Activated T-helper 1 cell treated with Interleukin-2 at 50 U/mL for 16 hours (primary cell): ENCODE measurements at places on chromosomes 4 and X.
A peak's percentile ranks its signal among the peaks of the same experiment; 100 is the strongest.

- DNase-seq: no peak
Observed at GRCh38 chr4:165011403-165011802, 20.4 kb upstream of the TRIM60 start.

GRCh38 chr4:23322732-23323131 is 567.1 kb downstream of the PPARGC1A start:
- DNase-seq: no peak

DNA sequence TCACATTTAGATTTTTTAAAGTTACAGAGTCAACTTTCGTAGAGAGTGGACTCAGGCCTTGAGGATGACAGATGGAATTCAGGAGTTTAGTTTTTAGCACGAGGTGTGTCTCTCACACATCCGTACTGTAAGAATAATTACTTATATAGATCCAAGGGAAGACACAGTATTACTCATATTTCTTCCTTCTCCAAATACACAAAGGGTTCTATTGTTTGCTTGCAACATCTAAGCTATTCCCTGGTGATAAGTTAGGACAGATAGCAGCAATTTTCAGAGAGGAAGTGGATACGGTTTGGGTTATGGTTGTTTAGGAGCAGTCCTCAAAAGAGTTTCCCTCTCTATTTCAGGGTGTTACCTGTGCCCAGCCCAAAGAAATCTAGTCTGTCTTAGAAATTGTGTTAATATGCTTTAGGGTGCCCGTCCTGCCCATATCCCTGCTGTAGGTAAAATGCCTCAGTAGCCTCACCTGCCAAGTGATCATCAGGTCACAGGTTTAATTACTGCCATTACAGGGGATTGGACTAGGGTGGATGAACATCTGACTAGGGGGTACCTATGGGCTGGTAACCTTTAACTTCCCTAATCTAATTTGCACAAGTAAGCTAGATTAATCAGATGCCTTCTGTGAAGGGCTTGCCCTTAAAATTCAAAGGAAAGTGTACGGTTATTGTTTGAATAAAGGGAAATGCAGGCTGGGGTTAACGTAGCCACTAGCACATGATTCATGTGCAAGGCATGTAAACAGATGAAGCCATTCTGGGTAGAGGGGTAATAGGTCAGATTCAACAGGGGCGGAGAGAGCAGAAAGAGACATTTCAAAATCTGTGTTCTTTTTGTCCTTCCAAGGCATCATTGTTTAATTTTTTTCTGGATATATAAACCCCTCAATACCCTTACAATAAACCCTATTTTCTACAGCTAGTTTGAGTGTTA is 8.7 kb upstream of the PPP3CA start:
- no peak for DNase-seq

DNA sequence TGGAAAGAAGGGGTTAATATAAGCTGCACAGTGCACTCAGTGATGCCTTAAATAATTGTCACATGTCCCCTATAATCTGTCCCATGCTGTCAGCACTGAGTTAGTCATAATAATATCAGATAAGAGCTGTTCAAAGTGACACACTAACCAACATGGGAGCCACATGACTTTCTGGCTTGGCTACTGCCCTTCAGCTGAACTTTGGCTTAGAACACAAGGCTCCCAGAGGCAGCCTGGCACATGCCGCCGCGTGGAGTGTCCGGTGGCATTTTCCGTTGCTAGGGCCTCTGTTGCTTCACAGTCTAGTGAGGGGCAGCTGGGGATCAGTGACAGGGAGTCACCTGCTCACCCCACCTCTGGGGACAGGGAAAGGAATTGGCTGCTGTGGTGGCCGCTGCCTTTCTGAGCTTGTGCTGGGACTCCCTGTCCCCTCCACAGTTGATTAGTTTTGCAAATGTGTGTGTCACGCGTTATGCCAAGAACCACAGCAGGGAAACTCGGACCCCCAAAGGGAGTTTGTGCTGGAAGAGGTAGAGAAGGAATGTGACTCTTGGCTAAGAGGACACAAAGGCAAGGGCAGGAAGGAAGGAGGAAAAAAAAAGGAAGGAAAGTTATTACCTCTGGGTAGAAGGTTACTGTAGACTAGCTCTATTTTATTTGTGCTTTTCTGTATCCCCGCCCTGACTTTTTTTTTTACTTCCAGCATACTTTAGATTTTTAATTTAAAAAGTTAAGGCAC is 41.1 kb upstream of the PPARGC1A start:
- DNase-seq: no peak

DNA sequence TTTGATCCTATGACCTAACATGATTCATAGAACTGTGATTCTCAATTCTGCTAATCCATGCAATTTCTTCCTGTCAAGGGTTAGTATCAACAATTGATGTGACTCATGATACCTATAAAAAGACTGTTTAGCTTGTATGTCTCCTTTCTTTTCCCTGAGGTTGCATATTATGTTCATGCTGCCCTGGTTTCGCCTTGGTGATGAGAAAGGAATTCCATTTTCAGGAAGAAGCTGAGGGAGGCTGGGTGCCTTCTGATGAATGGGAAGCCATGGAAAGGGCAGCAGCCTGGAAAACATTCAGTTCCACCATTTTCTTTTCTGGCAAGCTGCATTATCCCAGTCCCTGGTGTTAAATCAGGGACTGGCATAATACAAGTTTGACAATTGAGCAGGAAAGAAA is 976.5 kb downstream of the RPA4 start:
- no peak for DNase-seq

GRCh38 chr4:104743215-104743653 is 248.5 kb upstream of the CXXC4 start:
- no peak for DNase-seq

DNA sequence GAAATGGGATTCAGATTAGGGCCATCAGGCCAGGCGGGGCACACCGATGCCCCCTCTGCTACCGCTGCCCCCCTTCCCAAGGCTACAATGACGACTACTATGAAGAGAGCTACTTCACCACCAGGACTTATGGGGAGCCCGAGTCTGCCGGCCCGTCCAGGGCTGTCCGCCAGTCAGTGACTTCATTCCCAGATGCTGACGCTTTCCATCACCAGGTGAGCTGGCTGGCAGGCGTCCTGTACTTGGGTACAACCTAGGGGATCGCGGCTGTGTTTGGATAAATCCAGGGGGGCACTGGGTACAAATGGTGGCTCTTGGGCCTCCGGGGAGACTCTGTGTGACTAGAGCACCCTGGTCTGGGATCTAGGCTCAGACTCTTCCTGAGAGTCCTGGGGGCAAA is 1.1 kb downstream of the EMD start:
- no peak for DNase-seq

GRCh38 chr4:26185436-26185835 is 135.4 kb upstream of the RBPJ start:
- no peak for DNase-seq

DNA sequence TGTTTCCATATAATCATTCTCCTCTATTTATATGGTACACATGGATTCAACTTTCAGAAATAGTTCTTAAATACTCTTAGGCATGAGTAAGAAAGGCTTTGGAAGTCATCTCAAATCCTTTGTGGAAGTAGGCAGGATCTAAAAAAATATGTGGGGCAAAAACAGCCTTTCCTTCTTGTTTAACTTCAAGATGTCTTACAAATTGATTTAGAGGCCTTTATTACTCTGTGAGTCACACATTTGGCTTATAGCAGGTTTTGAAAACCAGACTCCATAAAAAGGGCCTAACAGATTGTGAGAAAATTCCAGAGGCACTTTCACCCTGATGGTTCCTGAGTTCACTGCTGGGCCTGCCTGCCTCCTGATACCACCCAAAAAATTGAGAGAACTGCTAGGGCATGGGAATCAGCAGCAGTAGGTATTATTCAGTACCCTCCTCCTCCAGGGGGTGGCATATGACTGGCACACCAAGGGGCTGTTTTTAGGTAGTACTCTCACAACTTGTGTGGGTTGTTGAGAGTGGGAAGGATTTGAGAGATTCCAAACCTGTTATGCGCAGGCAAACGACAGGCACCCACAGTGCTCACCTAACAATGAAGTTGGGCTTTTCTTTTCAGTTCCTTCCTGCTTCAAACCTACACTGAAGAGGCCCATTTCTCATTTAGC is 162.7 kb upstream of the MBNL3 start:
- no peak for DNase-seq

GRCh38 chrX:109720947-109721346 is 12.1 kb downstream of the ACSL4 start:
- no peak for DNase-seq

DNA sequence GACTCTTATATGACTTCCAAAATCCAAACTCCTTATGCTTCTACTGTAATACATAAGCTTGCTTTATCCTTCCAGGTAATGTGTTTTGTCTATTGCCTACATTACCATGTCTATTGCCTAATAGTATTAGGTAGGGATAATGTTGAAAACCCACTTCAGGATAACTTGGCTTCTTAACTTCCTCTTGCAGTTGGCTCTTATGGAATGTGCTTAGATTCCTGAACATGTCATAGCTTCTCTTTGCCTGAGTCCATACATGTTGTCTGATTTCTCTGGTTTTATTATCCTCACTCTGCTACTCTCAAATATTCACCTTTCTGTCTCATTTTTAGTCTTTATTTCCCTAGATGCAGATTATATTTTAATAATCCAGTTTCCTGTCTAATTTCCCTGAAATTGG is 599.9 kb downstream of the IL15 start:
- no peak for DNase-seq

GRCh38 chr4:123158576-123158975 is 236.2 kb upstream of the NUDT6 start:
- no peak for DNase-seq

GRCh38 chrX:1248331-1249061 is 20.1 kb upstream of the CSF2RA start:
- DNase-seq: no peak

DNA sequence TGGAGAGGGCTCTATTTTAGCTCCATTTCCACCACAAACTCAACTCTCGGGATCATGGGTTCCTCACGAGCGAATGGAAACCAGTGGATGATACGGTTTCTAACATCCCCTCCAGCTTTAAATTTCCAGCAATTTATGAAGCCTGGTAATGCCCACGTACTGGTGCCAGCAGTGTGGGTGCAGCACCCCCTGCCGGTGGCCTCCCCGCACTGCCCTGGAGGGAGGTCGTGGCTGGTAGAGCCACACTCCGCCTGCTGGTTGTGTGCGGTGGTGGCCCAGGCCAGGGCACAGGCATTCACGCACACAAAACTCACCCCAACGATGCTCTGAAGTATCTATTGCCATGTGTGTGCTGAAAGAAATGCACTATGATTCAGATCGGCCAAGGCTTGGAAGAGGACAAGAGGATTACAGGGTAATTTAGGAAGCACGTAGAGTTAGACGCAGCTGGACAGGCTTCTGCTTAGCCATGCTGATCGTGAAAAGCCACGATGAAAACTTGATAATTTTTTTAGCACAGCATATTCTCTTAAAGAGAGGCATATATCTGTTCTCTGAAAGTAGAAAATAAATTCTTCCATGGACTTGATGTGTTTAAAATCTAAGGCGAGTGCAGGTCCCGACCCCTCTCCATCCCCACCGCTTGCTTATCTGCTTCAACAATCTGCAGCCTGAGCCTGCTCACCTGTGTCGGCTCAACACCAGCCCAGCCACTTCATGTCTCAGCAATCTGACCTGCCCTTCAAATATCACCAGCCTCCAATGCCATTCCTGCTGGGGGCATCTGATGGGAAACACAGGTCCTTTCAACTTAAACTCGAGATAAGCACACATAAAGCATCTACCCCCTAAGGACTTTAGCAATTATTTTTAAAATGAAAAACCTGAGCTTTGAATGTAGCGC is 59.1 kb downstream of the SCD5 start:
- DNase-seq: peak; percentile 5

DNA sequence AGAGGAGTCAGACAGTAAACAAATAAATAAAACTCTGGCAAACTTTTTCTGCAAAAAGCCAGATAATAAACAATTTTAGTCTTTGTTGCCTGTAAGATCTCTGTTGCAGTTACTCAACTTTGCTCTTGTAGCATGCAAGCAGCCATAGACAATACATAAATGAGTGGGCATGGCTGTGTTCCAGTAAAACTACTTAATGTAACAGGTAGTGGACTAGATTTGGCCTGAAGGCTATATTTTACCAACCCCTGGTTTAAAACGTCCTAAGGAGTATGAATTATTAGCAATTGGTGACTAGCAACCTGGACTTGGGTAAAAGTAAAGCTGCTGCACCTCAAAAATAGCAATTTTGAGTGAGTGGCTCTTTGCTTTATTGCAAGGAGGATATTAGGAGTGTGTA is 30.9 kb downstream of the SLAIN2 start:
- no peak for DNase-seq

GRCh38 chr4:7787067-7787466 is 152.6 kb downstream of the AFAP1 start:
- no peak for DNase-seq

DNA sequence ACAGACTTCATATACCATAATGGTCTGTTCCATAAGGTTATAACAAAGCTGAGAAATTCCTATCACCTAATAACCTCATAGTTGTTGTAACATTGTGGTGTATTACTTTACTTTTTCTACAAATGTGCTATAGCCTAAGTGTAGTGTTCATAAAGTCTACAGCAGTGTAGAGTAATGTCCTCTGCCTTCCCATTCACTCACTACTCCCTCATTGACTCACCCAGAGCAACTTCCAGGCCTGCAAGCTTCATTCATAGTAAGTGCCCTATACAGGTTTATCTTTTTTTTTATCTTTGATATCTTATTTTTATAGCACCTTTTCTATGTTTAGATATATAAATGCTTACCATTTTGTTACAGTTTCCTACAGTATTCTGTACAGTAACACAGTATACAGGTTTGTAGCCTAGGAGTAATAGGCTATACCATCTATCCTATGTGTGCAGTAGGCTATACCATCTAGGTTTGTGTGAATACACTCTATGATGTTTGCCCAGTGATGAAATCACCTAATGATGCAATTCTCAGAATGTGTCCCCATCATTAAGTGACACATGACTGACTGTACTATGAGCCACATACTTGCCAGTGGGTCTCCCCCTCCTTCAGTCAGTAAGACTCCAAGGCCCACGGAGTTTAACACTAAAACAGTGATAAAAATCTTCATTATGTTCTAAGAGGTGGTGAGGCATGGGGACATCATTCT is 299.9 kb downstream of the UNC5C start:
- DNase-seq: no peak

DNA sequence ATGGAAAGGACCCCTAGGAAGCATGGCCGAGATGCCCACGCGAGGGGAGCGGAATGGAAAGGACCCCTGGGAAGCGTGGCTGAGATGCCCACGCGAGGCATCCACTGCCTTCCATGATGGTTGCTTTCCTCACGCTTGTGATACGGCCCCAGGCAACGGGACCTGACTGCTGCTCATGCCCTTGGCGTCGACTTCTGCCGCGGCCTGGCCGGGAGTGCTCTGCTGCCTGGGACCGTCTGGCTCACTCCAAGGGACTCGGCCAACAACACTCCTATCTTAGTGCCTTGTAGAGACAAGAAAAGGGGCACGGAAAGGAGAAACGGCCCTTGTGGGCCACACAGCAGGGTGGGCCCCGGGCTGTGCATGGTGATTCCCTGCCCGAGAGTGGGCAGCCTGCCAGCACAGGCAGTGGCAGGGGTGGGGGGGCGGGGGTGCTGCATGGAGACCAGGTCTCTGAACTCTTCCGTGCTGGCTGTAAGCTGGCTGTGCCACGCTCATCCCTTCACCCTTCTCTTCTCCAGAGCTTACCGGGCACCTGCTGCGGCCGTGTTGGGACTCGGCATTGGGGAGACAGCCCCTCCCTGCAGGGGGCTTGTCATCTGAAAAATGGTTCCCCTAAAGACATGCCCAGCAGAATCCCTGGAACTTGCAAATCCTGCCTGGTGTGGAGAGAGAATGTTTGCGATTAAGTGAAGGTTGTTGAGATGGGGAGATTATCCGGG is 38.6 kb upstream of the HMX1 start:
- DNase-seq: no peak
